ENCODE measurements at places on chromosomes 5 and 9. TPM values are rescaled to one million over a fixed set of nuclear protein-coding genes. Genes with fewer than 3 reads are reported as not detected.

GRCh38 chr5:173323799-173324114 lies 4.5 kb downstream of the STC2 start:
- peaks cover 4% of the 10 kb centered on the region for H3K27me3 ChIP-seq
- peak overlapping the region; percentile 50 for H3K27ac ChIP-seq
- H3K4me1 ChIP-seq = peaks cover 55% of the 10 kb centered on the region
- no peak overlapping the region for H3K4me3 ChIP-seq
- no peak for DNase-seq

DNA sequence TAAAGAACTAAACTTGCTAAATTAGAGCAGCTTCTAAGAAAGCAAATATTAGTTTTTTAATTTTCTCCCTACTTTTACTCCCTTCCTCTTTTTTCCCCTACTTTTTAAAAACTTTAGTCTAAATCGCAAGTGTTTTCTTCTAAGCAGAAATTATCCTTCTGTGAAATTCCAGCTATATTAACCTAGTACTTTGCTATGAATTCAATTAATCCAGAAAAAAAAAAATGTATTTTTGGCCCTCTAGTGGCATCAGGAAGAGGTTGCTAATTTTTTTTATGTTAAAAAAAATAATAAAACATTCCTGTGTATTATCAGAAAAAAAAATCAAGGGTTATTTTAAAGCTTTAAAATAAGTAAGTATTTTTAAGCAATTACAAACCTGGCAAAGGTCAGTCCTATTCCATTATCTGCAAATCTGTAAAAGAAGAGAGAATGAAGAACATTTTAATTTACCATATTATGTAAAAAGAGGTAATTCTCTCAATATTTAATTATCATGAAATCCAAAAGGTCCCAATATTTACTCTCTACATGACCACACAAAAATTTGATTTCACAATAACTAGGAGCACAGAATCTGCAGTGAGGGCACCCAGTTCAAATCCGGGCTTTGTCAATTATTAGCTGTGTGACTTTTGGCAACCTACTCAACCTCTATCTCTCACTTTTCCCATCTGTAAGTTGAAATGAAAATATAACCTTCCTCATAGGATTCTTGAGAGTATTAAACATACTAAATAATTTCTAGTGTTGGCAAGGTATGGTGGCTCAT lies 52.0 kb downstream of the CEMIP2 start:
- H3K36me3 ChIP-seq = no peaks in the 10 kb centered on the region
- no peak overlapping the region for H3K4me3 ChIP-seq
- H3K4me1 ChIP-seq = no peaks in the 10 kb centered on the region

DNA sequence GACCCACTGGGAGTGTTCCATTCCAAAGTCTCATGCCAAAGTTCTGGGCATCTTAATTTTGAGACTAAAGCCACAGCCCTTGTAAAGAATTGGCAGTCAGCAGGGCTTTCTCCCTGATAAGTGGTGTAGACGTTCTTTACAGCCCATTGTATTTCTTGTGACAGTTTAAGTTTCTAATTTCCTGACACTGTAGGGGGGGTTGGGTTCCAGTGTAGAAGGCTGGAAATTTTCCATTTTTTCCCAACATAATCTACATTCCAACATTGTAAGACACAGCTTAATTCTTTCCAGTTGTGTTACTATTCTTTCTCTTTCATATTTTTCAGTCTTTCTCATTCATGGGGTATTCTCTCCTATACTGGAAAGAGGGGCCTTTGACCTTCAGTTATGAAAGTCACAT lies 121.1 kb downstream of the FBXL7 start:
- H3K4me3 ChIP-seq = no peak overlapping the region
- DNase-seq = no peak
- H3K27me3 ChIP-seq = no peaks in the 10 kb centered on the region
- H3K27ac ChIP-seq = no peak overlapping the region
- no peaks in the 10 kb centered on the region for H3K4me1 ChIP-seq

DNA sequence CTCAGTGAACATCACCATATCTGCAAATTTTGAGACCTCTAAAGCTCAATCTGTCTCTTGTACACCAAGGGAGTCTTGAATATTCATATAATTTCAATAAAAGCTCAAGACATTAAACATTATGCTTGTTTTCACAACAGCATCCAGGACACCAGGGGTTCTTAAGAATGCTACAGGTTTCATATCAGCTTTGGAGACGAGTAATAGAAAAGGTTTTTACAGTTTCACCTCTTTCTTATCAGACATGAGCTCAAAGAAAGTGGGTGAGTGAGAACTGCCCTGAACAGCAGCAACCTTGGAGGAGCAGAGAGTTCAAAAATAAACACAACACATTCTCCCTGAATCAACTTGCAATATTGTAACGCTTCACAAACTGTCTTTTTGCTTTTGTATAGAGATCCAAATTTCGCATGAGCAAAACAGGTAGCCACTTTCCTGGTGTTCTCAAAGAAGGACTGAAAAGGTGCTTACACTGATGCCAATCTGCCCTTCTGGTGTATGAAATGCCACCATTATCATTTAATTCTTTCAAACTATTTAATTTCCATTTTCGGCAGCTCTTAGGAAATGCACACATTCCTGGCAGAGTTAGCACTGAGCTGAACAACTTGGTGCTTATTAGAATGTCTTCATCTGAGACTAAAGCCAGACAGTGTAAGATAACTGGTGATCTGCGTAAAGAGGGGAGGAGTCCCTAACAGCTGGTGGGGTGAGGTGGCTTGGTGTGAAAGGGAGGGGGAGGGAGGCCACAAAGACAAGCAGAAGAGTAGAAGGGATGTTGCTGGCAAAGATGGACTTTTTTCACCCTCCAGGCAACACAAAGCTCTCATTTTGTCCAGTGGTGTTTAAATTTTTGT lies 535.3 kb downstream of the PDE4D start:
- no peaks in the 10 kb centered on the region for H3K36me3 ChIP-seq
- DNase-seq = no peak
- H3K27ac ChIP-seq = peak overlapping the region; percentile 37
- no peaks in the 10 kb centered on the region for H3K27me3 ChIP-seq

Gene SOX30
- not detected for total RNA-seq

DNA sequence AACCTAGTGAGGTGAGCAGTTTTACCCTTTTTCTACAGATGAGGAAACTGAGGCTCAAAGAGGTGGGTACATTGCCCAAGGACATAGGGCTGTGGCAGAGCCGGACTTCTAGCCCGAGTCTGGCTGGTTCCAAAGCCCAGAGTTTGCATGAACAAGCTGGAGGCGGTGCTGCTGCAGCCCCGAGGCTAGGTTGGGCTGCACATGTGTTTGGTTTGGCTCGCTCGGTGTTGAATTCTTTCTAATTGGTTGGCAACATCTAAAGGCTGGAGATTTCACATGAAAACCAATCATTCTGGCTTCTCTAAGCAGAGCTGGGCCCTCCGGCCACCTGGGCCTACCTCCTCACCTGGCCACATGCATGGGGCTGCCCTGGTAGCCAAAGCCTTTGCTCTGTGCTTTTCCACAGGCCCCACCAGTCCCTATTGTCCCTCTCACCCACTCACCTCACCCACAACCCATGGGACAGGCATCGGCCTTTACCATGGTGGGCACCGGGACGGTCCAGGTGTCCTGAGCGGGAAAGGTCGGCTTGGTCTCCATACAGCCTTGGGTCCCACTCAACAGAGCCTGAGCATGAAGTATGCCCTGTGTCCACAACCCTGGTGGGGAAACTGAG lies 262.3 kb downstream of the NSG2 start:
- H3K36me3 ChIP-seq = no peaks in the 10 kb centered on the region
- peaks cover 10% of the 10 kb centered on the region for H3K4me1 ChIP-seq
- H3K4me3 ChIP-seq = no peak overlapping the region
- peak; percentile 44 for DNase-seq
- H3K27me3 ChIP-seq = no peaks in the 10 kb centered on the region

DNA sequence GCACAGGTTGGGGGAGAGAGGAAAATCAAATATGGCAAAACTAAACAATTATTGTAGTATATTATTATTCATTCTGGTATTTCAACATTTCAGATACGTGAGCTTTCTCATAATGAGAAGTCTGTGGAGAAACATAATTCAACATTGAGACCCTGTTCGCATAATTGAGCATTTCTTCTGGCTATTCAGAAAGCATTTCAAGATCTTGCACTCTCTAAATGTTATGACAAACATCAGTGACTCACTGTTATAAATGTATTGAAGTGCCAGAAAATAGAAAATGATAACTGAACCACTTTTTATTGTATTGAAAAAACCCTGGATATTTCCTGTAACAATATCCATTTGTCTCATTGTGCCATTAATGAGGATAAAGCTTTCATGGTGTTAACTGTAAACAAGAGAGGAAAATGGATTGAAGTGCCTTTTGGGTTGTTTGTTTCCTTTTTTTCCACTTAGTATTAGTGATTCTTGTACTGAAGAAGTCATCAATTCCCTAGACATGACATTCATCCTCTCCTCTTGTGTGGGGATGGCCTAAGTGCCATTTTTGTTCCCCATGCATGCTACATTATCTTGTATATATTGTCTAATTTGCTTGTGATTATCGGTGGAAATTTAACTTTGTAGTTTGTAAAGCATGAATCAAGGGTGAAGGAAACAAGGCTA lies 124.6 kb downstream of the CAMK4 start:
- no peak overlapping the region for H3K4me3 ChIP-seq
- no peak for DNase-seq
- no peaks in the 10 kb centered on the region for H3K36me3 ChIP-seq
- H3K4me1 ChIP-seq = no peaks in the 10 kb centered on the region
- H3K27ac ChIP-seq = no peak overlapping the region

DNA sequence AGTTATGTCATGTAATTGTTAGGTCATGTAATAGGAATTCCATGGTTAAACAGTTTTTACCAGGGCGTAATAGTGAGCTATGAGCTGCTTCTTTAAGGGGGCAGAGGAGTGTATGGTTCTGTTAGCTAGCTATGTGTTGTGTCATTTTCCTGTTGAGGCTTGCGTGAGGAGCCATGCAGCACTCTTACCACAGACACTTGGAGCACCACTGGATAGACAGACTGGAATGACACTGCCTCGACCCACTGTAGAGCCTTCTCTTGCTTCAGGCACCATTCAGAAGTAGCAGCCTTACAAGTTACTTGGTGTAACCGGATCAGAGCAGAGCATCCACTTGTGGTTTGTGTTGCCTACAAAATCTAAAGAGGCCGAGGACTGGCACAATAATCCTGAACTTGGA lies 28.3 kb upstream of the STOM start:
- no peaks in the 10 kb centered on the region for H3K36me3 ChIP-seq
- DNase-seq = no peak
- H3K27me3 ChIP-seq = no peaks in the 10 kb centered on the region
- H3K4me3 ChIP-seq = no peak overlapping the region
- peaks cover 6% of the 10 kb centered on the region for H3K4me1 ChIP-seq
- peak overlapping the region; percentile 22 for H3K27ac ChIP-seq

- no peaks in the 10 kb centered on the region for H3K36me3 ChIP-seq
- H3K27me3 ChIP-seq = no peaks in the 10 kb centered on the region
- no peak overlapping the region for H3K27ac ChIP-seq
- H3K4me3 ChIP-seq = no peak overlapping the region
- no peak for DNase-seq
- H3K4me1 ChIP-seq = peaks cover 28% of the 10 kb centered on the region
These were observed 11.2 kb downstream of the MVB12B start for GRCh38 chr9:126337729-126338372.

Gene LMX1B
- total RNA-seq = not detected

DNA sequence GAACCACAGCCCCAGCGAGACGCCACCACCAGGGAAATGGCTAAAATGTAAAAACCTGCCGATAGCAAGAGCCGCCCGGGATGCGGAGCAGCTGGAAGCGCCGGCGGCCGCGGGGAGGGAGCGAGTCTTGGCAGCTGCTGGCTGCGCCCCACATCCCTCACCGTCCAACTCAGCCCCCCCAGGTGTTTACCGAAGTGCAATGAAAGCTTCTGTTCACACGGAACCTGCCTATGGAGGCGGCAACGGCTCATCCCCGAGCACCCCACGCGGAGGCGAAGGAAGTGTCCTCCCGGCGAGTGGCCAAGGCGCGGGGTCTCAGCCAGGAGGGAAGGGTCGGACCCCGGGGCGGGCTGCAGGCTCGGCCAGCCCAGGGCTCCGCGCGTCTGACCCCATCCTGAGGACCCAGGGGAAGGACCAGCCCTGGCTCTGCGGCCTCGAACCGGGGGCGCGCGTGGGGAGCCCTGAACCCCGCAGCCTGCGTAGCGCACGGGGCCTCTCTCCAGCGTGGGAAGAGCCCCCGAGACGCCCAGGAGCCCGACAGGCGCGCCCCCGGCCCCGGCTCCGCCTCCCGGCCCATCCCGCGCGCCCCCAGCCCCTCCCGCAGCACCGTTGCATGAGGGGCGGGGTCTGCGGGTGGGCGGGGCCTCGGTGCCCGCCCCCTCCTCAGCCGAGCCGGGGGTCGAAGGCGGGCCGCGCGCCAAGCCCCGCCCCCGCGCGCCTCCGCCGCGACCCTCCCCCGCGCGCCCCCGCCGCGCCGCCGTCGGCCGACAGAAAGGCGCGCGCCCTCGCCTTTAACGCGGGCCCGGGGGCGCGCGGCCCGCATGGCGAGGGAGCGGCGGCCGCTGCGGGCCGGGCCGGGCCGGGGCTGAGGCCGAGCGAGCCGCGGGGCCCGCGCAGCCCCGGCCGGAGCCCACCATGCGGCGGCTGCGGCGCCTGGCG lies at the start of gene DIPK1B:
Gene DIPK1B (plus strand): TSS at position 822 of the 939 bp plus-strand sequence. CDS start 94 bp downstream, at position 916.
- H3K27me3 ChIP-seq = peaks cover 3% of the 10 kb centered on the region
- no peak for DNase-seq
- peaks cover 20% of the 10 kb centered on the region for H3K4me1 ChIP-seq
- H3K4me3 ChIP-seq = peak within 1 kb of the TSS; percentile 48
- no peaks in the 10 kb centered on the region for H3K36me3 ChIP-seq

DNA sequence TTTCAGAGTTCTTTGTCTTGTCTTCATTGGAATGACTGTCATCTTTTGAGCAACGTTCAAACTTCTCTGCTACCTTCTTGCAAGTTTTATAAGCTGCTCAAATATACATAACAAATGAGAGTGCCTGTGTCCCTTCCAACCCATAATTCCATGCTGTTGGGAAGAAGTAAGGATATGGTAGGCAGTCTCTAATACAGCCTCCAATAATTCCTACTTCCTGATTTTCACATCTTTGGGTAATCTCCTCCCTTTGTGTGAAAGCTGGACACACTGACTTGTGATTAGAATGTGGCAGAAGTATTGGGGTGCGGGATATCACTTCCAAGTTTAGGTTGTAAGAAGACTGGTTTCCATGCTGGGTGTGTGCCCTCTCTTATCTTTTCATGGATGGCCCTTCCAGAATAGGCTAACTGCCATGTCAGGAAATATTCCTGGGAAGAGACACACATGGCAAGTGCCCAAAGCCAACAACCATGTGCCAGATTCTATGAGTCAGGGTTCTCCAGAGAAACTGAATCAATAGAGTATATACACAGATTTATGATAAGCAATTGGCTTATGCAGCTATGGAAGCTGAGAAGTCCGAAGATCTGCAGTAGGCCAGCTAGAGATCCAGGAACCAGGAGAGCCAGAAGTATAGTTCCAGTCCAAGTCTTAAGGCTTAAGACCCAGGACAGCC lies 531.3 kb downstream of the NTRK2 start:
- H3K27me3 ChIP-seq = no peaks in the 10 kb centered on the region
- H3K36me3 ChIP-seq = no peaks in the 10 kb centered on the region
- H3K4me1 ChIP-seq = peaks cover 23% of the 10 kb centered on the region
- no peak overlapping the region for H3K4me3 ChIP-seq

Gene PHF24
- 0.25 TPM for total RNA-seq

Gene CCDC192
- not detected for total RNA-seq

Gene OR1J2
- total RNA-seq = not detected

Gene IRF1
- 49.8 TPM for total RNA-seq
